ENCODE measurements at places on chromosomes 5 and 9. TPM values are rescaled to one million over a fixed set of nuclear protein-coding genes. Genes with fewer than 3 reads are reported as not detected.

NEURL1B gene
- total RNA-seq = not detected

KIAA0825 gene
- total RNA-seq = 1.2 TPM

NPR3 gene
- not detected for total RNA-seq

ABL1 gene
- total RNA-seq = 41.8 TPM

PCDH12 gene
- 0.76 TPM for total RNA-seq

SLC6A7 gene
- not detected for total RNA-seq

KCNV2 gene
- total RNA-seq = not detected

LCN1 gene
- total RNA-seq = not detected

SYK gene
- not detected for total RNA-seq

TMEM8B gene
- total RNA-seq = 2.2 TPM

SLC46A2 gene
- total RNA-seq = not detected

ATP10B gene
- not detected for total RNA-seq

ANKRD31 gene
- total RNA-seq = 0.65 TPM

STRBP gene
- 44.2 TPM for total RNA-seq

HDHD3 gene
- total RNA-seq = 13.5 TPM

EQTN gene
- not detected for total RNA-seq

IL4 gene
- total RNA-seq = 2.0 TPM

CLTB gene
- total RNA-seq = 67.5 TPM

IL3 gene
- total RNA-seq = 68.0 TPM

FREM1 gene
- total RNA-seq = not detected

PCDHB13 gene
- total RNA-seq = not detected

FOXD4L4 gene
- 0.11 TPM for total RNA-seq
